ENCODE measurements at places on chromosomes 7 and 10. TPM values are rescaled to one million over a fixed set of nuclear protein-coding genes. Genes with fewer than 3 reads are reported as not detected.
A peak's percentile ranks its signal among the peaks of the same experiment; 100 is the strongest.

DNA sequence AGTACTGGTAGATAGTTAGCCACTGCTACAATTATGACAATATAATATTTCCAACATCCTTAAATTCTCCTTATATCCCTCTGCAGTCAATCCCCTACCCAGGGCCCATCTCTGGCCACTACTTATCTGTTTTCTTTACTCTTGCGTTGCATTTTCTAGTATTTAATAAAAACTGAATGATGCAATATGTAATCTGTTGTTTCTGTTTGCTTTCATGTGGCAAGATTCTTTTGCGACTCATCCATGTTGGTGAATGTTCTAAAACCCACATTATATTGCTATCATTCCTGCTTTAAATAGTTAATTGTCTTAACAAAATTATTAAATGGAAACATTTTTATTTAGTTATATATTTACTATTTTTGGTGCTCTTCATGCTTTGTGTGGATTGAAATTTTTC, 338.5 kb downstream of the MDFIC start:
- no peaks in the 10 kb centered on the region for H3K4me1 ChIP-seq
- H3K4me3 ChIP-seq, result no peak overlapping the region
- H3K27me3 ChIP-seq, result no peaks in the 10 kb centered on the region
- H3K27ac ChIP-seq, result no peak overlapping the region
- DNase-seq, result no peak
- H3K36me3 ChIP-seq, result no peaks in the 10 kb centered on the region

GRCh38 chr10:132563485-132564248, 26.1 kb downstream of the INPP5A start:
- no peak overlapping the region for H3K27ac ChIP-seq
- H3K4me3 ChIP-seq, result no peak overlapping the region
- no peak for DNase-seq
- no peaks in the 10 kb centered on the region for H3K27me3 ChIP-seq
- H3K4me1 ChIP-seq, result no peaks in the 10 kb centered on the region
- no peaks in the 10 kb centered on the region for H3K36me3 ChIP-seq

- no peak overlapping the region for H3K27ac ChIP-seq
- H3K4me3 ChIP-seq, result no peak overlapping the region
- no peaks in the 10 kb centered on the region for H3K4me1 ChIP-seq
- no peak for DNase-seq
Measured at GRCh38 chr10:53396876-53397275, 624.3 kb upstream of the MBL2 start.

GNAT3 gene
- total RNA-seq, result not detected

- no peaks in the 10 kb centered on the region for H3K4me1 ChIP-seq
- no peaks in the 10 kb centered on the region for H3K36me3 ChIP-seq
- no peaks in the 10 kb centered on the region for H3K27me3 ChIP-seq
- DNase-seq, result no peak
- no peak overlapping the region for H3K4me3 ChIP-seq
Measured at GRCh38 chr7:93298671-93299070, 66.5 kb downstream of the VPS50 start.

FAM180A gene
- total RNA-seq, result 0.59 TPM

GRCh38 chr10:21993360-21994001, 10.0 kb downstream of the DNAJC1 start:
- no peaks in the 10 kb centered on the region for H3K4me1 ChIP-seq
- H3K27ac ChIP-seq, result no peak overlapping the region
- H3K27me3 ChIP-seq, result no peaks in the 10 kb centered on the region
- H3K36me3 ChIP-seq, result no peaks in the 10 kb centered on the region
- DNase-seq, result peak; percentile 26

- DNase-seq, result no peak
- H3K4me1 ChIP-seq, result no peaks in the 10 kb centered on the region
- no peak overlapping the region for H3K27ac ChIP-seq
- no peaks in the 10 kb centered on the region for H3K27me3 ChIP-seq
Measured at GRCh38 chr10:107098326-107098725, 66.2 kb downstream of the SORCS1 start.

DNA sequence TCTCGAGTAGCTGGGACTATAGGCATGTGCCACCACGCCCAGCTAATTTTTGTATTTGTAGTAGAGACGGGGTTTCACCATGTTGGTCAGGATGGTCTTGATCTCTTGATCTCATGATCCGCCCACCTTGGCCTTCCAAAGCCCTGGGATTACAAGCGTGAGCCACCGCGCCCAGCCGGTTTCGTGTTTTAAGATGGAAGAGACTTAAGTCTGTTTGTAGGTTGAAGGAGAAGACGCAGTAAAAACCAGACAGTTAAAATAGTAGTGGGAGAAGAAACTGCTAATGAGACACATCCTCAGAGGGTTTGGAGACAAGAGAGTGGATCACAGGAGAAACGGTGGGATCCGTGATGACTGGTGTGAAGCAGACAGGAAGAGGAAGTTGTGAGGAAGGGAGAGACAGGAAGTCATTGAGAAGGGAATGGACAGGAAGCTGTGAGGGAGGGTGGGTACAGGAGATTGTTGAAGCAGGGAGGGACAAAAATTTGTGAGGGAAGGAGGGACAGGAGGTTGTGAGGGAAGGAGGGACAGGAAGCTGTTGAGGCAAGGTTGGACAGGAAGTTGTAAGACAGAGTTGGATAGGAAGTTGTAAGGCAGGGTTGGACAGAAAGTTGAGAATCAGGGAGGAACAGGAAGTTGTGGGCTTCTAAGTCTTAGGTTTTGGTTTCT, 115.5 kb downstream of the WDFY4 start:
- DNase-seq, result no peak
- 0 out of 2 replicates have a peak, but pooled peaks cover 13% of the 10 kb centered on the region for H3K27me3 ChIP-seq
- H3K27ac ChIP-seq, result no peak overlapping the region
- H3K4me3 ChIP-seq, result no peak overlapping the region
- no peaks in the 10 kb centered on the region for H3K36me3 ChIP-seq

DNA sequence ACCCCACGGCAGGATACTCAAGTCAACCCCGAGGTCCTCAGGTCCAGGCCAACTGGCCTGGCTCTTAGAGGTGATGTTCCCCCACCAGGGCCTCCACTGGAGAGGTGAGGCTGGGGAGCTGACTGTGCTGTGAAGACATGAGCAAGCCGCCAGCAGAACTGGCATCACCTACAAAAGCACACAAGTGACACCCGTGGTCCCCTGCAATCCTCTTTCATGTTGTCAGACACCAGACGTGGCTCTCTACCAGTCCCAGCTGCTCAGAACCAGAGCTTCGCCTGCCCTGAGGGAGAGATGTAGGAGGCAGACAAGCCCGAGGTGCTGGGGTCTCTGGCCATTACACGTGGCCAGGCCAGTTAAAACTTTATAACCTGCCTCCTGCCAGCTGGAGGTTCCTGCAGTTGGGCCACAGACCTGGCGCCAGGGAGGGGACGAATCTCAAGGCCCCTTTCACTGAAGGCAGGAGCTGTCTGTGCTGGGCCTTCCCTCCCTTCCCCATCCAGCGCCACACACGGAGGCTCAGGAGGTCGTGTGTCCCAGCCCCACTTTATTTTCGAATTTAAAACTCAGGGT, 2.2 kb downstream of the COMTD1 start:
- H3K36me3 ChIP-seq, result peaks cover 29% of the 10 kb centered on the region
- H3K4me1 ChIP-seq, result peaks cover 2% of the 10 kb centered on the region
- no peak for DNase-seq
- peak overlapping the region; percentile 70 for H3K27ac ChIP-seq

COL26A1 gene
- total RNA-seq, result 0.27 TPM

DNA sequence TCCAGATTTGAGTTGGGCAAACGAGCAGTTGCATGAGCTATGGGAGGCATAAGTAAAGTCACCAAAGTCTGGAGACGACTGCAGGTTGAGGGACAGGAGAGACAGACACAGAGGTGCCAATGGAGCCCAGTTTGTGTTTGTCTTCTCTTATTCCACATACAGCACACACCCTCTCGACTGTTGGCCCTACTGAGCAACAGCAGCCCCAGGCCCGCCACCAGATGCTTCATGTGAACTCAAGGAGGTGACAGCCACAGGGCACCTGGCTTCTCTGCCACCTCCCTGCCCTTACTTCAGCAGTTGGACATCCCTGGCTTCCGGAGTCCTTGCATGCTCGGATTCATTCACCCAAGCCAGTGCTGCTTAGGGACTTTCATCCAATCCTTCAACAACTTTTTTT, 6.5 kb upstream of the ATOH7 start:
- no peak overlapping the region for H3K4me3 ChIP-seq
- H3K27ac ChIP-seq, result no peak overlapping the region
- H3K36me3 ChIP-seq, result no peaks in the 10 kb centered on the region
- no peaks in the 10 kb centered on the region for H3K27me3 ChIP-seq
- no peak for DNase-seq

INA gene
- total RNA-seq, result not detected

- H3K36me3 ChIP-seq, result no peaks in the 10 kb centered on the region
- H3K27me3 ChIP-seq, result no peaks in the 10 kb centered on the region
- H3K4me1 ChIP-seq, result peaks cover 29% of the 10 kb centered on the region
Measured at GRCh38 chr7:101936223-101936610, 118.8 kb downstream of the CUX1 start.

DNA sequence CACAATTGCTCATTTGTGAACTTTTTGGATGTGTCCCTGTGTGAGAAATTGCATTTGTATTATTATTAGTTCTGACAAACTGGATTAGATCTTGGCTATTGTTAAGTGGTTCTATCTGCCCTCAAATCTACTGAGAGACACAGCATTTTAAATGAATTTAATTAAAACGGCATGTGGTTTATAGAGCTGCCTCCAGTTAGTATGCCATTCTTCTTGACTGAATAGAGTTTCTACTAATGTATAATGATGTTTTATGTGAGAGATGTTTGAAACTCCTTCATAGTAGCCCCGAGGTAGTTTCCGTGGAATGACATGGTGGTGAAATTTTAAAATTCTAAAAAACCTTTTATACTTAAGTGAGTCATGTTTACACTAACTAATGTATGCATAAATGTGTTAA, 110.9 kb downstream of the DYNC1I1 start:
- no peaks in the 10 kb centered on the region for H3K36me3 ChIP-seq
- H3K4me1 ChIP-seq, result no peaks in the 10 kb centered on the region
- no peak overlapping the region for H3K27ac ChIP-seq
- H3K4me3 ChIP-seq, result no peak overlapping the region
- DNase-seq, result no peak

- no peak for DNase-seq
- no peaks in the 10 kb centered on the region for H3K4me1 ChIP-seq
- no peaks in the 10 kb centered on the region for H3K27me3 ChIP-seq
- H3K27ac ChIP-seq, result no peak overlapping the region
- H3K36me3 ChIP-seq, result no peaks in the 10 kb centered on the region
Measured at GRCh38 chr7:154620141-154620755, 382.7 kb downstream of the PAXIP1 start.

GRCh38 chr7:44960011-44960580, 18.7 kb downstream of the MYO1G start:
- no peaks in the 10 kb centered on the region for H3K36me3 ChIP-seq
- H3K4me3 ChIP-seq, result no peak overlapping the region
- no peaks in the 10 kb centered on the region for H3K27me3 ChIP-seq
- no peak overlapping the region for H3K27ac ChIP-seq
- no peak for DNase-seq
- H3K4me1 ChIP-seq, result no peaks in the 10 kb centered on the region

- no peaks in the 10 kb centered on the region for H3K27me3 ChIP-seq
- no peak overlapping the region for H3K27ac ChIP-seq
- no peaks in the 10 kb centered on the region for H3K4me1 ChIP-seq
- H3K36me3 ChIP-seq, result no peaks in the 10 kb centered on the region
- no peak for DNase-seq
Measured at GRCh38 chr10:19628767-19629560, 187.3 kb upstream of the PLXDC2 start.

NYAP1 gene
- total RNA-seq, result 6.7 TPM

GRCh38 chr10:50997461-50997860, 76.8 kb upstream of the PRKG1 start:
- no peak for DNase-seq
- H3K27me3 ChIP-seq, result peaks cover 7% of the 10 kb centered on the region
- peaks cover 10% of the 10 kb centered on the region for H3K4me1 ChIP-seq
- H3K27ac ChIP-seq, result no peak overlapping the region
- no peak overlapping the region for H3K4me3 ChIP-seq

GHRHR gene
- total RNA-seq, result not detected

ZFAND2A gene
- total RNA-seq, result 19.1 TPM

GRCh38 chr10:98055841-98056516, 25.6 kb upstream of the CRTAC1 start:
- DNase-seq, result no peak
- H3K27ac ChIP-seq, result no peak overlapping the region
- peaks cover 76% of the 10 kb centered on the region for H3K27me3 ChIP-seq
- H3K4me1 ChIP-seq, result no peaks in the 10 kb centered on the region
- no peak overlapping the region for H3K4me3 ChIP-seq
- no peaks in the 10 kb centered on the region for H3K36me3 ChIP-seq

GRCh38 chr10:106972381-106972780, 192.1 kb downstream of the SORCS1 start:
- H3K36me3 ChIP-seq, result no peaks in the 10 kb centered on the region
- H3K27me3 ChIP-seq, result no peaks in the 10 kb centered on the region
- no peaks in the 10 kb centered on the region for H3K4me1 ChIP-seq
- H3K4me3 ChIP-seq, result no peak overlapping the region
- no peak overlapping the region for H3K27ac ChIP-seq
- no peak for DNase-seq

DNA sequence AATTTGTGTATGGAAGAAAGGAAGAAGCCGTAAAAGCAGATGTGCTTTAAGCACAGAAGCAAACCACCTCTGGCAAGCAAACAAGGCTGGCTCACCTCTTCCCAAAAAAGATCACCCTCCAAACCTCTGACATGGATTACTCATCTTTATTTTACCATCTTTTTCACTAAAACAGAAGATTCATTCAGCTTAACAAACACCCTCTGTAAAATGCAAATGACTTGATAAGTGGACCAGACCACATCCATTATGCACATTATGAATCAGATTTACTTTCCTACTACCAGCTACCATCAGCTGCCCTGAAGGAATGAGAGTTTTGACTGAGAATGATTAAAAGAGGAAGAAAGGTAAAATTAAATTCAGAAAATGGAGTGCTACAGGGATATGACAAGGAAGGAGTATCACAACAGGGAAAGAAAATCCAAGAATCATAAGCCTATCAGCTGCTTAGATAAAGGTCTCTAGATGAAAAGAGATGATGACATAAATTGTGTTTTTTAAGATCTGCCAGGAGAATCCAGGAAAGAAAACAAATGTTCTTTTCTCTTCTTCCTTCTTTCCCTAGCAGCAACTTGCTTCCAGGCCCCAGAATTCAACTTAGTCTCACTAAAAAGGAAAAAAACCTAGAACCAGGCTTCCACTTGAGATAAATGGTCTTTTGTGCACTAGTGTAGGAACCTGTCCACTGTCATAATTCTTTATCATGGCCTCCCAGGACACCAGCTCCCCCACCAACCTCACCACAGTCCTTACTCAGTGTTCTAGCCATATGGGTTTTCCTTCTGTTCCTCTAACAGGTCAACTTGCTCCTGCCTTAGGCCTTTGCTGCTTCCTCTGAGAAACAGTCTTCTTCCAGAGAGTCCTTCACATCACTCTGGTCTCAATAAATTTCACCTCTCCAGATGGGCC, 47.4 kb downstream of the JAZF1 start:
- H3K27me3 ChIP-seq, result no peaks in the 10 kb centered on the region
- no peak for DNase-seq
- no peak overlapping the region for H3K4me3 ChIP-seq
- H3K4me1 ChIP-seq, result no peaks in the 10 kb centered on the region
- no peak overlapping the region for H3K27ac ChIP-seq
